CD4-positive, alpha-beta T cell treated with Interleukin-15 for 1 hour (primary cell): ENCODE measurements at places on chromosomes 5 and 9.

GRCh38 chr5:173180331-173180730, 36.0 kb downstream of the BNIP1 start:
- no peak for DNase-seq

- no peak for DNase-seq
Observed at GRCh38 chr5:45288746-45289145, 407.4 kb downstream of the HCN1 start.

DNA sequence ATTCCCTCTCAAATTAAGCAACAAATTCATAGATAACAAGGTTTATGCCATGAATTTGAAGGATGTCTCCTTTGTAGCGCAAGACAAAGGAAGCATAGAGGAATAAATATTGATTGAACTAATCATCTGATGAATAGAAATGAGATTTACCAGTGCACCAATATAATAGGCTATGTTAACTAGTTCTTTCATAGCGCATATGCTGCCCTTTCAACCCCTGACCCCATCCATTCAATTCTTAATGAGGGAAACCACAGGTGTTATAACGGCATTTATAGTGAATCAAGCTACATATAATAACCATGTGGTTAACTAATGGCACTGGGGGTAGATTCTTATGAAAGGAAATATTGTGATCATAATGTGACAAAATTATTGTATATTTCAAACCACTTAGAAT, 6.5 kb downstream of the RORB start:
- no peak for DNase-seq

DNA sequence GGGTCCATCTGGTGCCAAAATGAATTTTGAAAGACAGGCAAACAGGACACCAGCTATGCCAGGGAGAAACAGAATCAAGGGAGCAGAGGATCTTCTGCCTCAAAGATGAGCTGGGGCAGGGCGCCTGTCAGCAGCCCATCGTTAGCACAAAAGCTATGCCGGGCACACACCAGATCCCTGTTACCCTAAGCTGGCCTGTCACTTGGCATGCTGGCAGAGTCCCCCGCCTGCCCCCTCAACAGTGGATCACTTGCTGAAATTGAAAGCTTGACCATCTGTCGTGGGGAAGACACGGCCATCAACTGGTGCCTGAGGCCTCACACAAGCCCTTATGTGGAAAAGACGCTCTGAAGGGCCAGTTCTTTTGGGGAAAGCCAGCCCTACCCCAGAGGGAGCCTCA, 256.4 kb downstream of the EBF1 start:
- no peak for DNase-seq

GRCh38 chr9:127293328-127293727, 28.8 kb downstream of the GARNL3 start:
- no peak for DNase-seq

DNA sequence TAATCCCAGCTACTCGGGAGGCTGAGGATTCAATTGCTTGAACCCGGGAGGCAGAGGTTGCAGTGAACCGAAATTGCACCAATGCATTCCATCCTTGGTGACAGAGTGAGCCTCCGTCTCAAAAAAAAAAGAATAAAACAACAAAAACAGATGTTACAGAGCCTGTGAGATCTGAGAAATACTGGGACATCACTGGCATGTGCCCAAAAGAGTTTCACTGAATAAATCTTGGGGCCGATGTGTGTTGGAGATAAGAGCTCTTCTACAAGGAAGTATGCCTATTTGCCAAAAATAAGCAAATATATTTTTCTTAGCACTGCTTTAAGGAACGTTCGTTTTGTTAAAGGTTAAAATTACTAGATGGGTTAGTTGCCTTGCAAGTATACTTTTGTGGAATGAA, 55.1 kb downstream of the KIAA1958 start:
- DNase-seq: no peak

DNA sequence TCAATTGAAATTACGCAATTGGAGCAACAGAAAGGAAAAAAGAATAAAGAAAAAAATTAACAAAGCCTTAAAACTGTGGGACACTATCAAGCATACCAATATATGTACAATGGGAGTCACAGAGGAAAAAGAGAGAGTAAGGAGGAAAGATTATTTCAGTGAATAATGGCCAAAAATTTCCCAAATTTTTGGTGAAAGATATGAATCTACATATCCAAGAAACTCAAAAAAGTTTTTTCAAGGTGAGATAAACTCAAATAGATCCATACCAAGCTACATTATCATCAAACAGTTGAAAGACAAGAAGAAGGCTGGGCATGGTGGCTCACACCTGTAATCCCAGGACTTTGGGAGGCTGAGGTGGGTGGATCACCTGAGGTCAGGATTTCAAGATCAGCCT, 8.8 kb upstream of the BRD3 start:
- no peak for DNase-seq

- DNase-seq: no peak
Observed at GRCh38 chr9:74609671-74610405, 112.7 kb downstream of the RORB start.

DNA sequence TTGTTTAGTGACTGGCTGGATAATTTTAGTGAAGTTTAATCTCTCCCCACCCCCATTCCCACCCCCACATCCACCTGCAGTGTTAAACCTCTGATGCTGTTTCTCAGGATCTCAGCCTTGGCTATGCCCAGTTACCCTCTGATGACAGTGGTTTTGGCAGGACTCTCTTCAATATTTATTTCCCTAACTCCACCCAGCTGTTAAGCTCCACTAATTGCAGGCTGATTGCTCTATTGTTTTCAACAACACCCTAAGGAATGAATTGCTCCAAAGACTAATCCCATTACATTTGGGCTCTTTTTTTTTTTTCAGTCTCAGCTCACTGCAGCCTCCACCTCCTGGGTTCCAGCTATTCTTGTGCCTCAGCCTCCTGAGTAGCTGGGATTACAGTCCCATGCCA, 46.3 kb downstream of the PHAX start:
- DNase-seq: no peak

GRCh38 chr5:138686668-138687067, 66.6 kb upstream of the CTNNA1 start:
- DNase-seq: no peak

DNA sequence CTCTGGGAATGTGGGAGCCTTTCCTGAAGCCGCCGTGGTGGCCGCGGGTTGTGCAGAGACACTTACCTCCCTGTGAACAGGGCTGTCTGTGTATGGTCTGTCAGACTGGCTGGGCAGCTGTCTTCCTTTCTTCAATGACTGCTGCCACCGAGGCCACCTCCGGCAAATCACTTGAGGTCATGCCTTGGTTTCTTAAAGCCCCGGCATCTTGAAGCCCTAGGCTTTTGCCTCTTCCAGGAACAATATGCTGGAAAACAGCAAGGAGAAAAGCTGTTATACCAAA, 79.5 kb upstream of the ZSWIM6 start:
- no peak for DNase-seq

GRCh38 chr9:97554566-97555075, 53.2 kb downstream of the TMOD1 start:
- no peak for DNase-seq

DNA sequence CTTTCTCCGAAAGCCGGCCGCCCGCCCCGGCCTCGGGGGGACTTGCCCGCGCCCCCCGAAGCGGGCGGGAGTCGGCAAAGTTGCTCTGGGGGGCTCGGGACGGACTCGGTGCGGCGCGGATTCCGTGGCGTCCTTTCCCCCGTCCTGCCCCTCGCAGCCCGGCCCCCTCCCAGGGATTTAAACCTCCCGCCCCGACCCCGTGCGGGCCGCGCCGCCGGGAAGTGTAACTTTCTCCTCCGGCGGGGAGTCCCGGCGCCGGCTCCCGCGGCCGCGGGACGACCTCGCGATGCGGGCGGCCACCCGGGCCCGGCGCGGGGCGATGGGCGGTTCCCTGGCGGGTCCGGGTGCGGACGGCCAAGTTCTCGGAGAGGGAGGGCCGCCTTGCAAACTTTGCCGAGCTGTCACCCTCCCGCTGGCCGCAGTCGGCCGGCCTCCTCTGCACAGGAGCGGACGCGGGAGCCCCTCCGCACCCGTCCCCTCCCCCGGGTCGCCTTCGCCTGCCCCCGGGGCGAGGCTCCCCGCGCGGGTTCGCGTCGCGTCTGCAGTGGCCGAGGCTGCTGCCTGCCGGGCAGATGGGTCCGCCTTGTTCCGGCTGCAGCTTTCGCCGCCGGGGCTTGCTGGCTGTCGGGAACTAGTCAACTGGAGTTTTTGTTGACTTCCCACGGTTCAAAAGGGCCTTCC, 732 bp downstream of the PBX3 start:
- DNase-seq: no peak

DNA sequence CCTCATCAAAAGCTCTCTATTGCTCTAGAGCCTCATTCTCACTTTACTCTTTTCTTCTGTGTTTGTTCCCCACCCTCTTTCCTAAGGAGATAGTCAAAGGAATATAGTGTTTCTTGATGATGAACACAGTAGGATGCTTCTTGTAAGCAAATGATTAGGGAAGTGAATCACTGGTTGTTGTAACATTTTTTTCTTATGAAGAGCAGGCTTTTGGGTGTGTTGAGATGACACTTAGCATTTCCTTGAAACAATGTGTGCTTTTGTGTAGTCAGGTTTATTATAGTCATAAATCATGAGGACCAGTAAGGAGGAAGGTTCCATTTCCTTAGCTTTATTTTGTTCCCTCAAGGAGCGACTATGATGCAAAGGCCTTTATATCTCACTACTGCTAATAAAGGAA, 1991.3 kb upstream of the C9orf72 start:
- DNase-seq: no peak

GRCh38 chr9:87540444-87541105, 42.9 kb downstream of the DAPK1 start:
- no peak for DNase-seq

DNA sequence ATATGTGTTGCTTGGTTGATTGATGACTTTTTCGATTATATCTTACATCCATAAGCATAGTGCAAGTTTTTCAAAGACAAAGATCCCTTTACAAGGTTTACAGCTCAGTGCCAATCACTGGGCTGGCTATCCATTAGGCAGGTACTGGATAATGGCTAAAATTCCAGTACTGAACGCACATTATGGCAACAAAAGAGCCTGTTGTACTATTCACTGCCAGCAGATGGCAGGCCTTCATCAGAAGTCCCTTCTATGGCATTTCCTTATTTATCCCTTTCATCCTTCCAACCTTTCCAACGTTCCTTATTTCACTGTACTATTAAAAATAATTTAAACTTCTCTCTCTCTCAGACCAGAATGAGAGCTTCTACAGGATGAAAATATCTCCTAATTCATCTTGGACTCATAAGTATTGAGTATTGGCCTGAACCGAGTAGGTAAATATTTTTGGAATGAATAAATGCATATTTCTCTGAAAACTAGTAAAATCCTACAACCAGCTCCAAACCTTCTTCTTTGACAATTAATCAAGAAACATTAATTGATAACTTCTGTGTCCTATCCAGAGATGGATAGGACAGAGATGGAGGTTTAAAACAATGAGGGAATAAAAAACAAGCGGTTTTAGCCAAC, 6.7 kb upstream of the WNT8A start:
- peak; percentile 29 for DNase-seq

GRCh38 chr5:149857499-149857898, 87.1 kb downstream of the PDE6A start:
- no peak for DNase-seq

GRCh38 chr9:121286973-121287741, 19.2 kb downstream of the GSN start:
- peak; percentile 35 for DNase-seq

- DNase-seq: no peak
Observed at GRCh38 chr5:75364571-75365280, 27.7 kb downstream of the HMGCR start.
